Kidney epithelial cell (primary cell): ENCODE measurements at places on chromosomes 7 and 10.

DNA sequence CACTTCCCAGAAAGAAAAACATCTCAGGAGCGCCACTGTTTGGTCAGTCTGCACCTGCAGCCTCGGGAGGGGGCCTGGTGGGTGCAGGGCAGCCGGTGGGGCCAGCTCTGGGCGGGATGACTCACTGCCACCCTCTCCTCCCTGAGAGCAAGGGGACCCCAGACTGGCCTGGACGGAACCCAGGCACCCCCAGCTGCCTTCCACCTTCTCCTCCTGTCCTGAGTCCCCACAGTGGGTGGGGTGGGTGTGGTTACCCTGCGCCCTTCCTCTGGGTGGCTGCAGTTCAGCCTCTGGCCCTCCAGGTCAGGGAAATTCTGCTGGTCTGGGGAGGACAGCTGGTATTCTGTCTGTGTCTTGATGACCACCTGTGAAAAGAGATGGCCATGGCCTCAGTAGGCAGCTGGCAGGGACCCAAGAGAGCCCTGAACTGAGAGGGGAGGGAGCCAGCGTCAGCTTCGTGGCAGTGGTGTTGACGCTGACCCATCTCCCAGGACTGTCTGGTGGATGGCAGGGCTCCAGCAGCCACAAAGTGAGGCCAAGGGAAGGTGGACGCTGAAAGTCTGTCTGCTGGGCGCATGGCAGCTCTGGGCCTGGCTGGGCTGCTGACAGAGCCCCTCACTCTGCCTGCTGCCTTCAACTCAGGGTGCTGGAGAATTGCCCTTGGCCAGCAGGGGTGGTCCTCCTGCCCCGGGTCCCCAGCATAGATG is 8.9 kb downstream of the CALY start:
- no peak for DNase-seq

- DNase-seq: no peak
Measured at GRCh38 chr7:43692582-43693373, 36.5 kb downstream of the COA1 start.

- no peak for DNase-seq
Measured at GRCh38 chr7:114988026-114988425, 66.1 kb downstream of the MDFIC start.

DNA sequence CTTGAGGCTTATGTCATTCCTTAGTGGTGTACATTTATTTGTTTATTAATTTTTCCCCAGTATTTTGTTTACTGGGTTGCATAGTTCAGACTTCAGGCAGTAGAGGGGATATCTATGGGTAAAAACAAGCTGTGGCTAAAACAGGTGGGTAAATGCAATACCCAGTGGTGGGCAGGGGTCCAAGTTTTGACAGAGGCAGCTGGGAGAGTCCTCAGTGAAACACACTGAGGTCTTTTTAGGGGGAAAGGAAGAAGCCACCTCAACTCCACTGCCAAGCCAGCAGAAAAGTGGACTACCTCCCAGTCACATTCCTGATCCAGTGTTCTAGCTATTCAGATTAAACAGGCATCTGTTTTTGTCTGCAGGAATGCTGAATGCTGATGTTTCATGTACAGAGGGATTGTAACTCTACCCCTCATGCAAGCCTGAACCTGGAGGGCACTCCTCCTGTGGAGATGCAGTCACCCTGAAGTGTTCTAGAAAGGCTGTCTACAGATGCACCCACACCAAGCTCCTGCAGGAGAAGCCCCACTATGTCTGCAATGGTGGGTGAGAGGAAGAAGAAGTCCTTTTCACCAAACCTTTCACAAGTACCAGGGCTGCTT is 757.8 kb downstream of the INHBA start:
- no peak for DNase-seq

- DNase-seq: peak; percentile 90
Measured at GRCh38 chr10:122331615-122332446, 42.7 kb upstream of the PLEKHA1 start.

- DNase-seq: no peak
Measured at GRCh38 chr7:73827567-73828106, 3.2 kb upstream of the CLDN4 start.

GRCh38 chr10:19999431-19999830 is 183.2 kb downstream of the PLXDC2 start:
- DNase-seq: no peak

- DNase-seq: no peak
Measured at GRCh38 chr10:24457661-24458318, 248.9 kb downstream of the KIAA1217 start.

DNA sequence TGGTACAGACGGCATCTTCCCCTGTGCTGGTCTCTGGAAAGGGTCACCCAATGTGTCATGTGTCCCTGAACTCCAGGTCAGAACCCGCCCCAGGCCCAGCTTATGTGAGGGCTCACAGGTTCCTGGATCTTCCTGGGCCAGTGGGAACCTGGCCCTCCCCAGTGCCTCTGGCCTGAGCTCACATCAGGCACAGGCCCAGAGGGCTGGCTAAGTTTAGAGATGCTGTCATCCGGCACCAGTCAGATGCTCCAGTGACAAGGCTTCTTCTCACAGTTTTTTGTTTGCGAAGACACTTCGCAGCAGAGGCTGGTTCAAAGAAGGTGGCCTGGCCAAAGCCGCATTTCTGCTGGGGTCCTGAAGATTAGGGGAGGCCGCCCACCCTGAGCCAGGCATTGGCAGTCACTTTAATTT is 11.8 kb downstream of the CAMK2B start:
- DNase-seq: no peak

- no peak for DNase-seq
Measured at GRCh38 chr7:34664755-34665154, 6.7 kb downstream of the NPSR1 start.

- peak; percentile 92 for DNase-seq
Measured at GRCh38 chr10:84179059-84179710, 5.6 kb downstream of the GPR15LG start.

- DNase-seq: no peak
Measured at GRCh38 chr10:88136712-88137111, 273.3 kb downstream of the PTEN start.

DNA sequence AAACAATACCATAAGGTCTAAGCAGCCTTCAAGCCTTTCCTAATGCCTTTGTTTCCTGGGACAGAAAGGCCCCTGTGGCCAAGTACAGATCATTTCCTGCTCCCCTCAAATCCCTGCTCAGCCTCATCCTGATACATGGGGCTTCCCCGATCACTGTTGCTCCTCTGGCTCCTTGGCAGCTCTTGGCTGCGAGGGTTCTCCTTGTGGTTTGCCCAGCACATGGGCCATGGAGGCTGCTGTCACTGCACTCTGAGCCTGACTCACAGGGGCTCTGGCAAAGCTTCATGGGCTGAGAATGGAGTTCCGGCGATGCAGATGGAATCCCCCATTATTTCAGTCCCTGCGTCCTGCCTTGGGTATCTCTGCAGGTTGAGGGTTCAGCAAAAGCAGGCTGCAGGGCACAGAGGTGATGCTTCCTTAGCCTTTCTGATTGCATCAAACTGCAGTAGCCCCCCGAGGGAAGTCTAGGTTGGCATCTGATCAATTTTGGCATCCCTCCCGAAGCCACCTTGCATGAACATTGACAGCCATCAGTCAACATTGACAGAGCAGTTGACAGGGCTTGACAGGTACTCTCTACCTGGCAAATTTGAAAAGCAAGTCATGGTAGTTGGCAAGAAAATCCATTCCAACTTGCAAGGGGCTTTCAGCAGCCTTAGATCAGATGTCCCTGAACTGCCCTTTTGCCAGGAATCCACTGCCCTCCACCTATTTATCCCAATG is 168.6 kb downstream of the GFRA1 start:
- no peak for DNase-seq

DNA sequence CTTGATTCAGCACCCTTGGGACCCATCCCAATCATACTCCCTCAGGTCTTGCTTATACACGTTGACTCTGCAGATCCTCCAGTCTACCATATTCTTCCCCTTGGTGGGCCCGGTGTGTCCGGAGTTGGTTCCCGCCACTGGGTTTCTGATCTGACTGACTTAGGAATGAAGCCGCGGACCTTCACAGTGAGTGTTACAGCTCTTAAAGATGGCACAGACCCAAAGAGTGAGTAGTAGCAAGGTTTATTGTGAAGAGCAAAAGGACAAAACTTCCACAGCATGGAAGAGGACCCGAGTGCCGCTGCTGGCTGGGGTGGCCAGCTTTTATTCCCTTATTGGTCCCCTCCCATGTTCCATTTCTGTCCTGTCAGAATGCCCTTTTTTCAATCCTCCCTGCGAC is 5.9 kb upstream of the GDF10 start:
- no peak for DNase-seq

- no peak for DNase-seq
Measured at GRCh38 chr10:124036746-124037145, 56.7 kb downstream of the CHST15 start.

DNA sequence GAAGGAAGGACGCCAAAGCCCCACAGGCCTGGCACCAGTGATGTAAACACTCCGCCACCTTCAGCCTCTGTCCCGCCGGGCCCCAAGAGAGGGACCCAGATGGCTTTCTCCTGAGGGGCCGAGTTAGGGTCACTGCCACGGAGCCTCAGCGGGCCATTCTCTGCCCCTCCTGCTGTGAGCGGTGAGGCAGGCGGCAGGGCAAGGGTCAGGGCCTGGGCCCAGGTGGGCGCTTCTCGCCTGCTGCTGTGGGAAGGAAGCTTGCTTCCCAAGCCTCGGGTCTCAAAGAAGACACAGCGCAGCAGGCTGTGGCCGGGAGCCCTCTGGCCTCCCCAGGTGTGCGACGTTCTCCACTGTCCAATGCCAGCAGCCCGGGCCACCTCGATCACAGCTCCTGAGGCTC is 84.8 kb downstream of the PROSER2 start:
- no peak for DNase-seq

GRCh38 chr10:26509307-26509706 is 71.2 kb downstream of the APBB1IP start:
- DNase-seq: no peak

- DNase-seq: no peak
Measured at GRCh38 chr7:151542606-151543130, 23.0 kb upstream of the RHEB start.

DNA sequence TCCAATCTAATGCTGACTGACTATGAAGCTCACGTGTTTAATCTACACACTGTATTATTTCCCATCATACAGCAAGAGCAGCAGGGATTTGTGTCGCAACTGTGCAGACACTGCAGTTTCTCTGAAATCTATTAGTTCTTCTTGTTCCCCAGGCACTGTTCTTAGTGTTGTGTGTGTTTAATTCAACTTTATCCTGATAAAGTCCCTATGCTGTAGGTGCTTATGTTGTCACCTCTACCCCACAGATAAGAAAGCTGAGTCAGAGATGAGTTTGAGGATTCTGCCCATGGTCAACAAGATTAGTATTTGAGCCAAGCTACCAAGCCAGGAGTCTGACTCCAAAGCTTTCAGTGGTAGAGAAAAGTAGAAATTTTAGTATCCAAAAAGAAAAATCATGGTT is 22.5 kb upstream of the EPHB6 start:
- DNase-seq: no peak

DNA sequence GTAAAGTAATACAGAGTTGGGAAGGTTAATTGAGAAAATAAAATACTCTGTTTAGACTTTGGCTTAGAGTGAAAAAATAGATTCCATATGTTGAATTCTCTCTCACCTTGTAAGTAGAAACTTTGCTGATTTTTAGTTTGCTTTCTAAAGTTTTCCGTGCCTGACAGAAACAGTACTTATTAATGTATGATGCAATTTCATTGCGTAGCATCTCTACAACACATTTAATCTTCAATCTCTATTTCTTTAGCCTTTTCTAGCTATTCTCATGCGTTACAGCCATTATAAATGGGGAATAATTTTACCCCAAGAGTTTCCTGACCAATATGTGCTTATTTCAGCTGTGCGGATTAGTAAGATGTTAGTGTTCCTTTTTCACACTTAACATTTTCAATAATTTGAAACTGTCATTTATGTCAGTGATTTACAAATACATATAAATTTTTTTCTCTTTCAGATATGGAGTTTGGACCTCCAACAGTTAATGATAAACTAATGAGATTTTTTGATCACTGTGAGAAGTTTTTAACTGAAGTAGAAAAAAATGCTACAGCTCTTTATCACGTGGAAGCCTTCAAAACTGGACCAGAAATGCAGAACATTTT is 3.3 kb downstream of the MINPP1 start:
- DNase-seq: no peak
